ENCODE measurements at places on chromosomes 5 and 9.

GRCh38 chr5:124733329-124733650 is 13.1 kb downstream of the ZNF608 start:
- no peak for DNase-seq

DNA sequence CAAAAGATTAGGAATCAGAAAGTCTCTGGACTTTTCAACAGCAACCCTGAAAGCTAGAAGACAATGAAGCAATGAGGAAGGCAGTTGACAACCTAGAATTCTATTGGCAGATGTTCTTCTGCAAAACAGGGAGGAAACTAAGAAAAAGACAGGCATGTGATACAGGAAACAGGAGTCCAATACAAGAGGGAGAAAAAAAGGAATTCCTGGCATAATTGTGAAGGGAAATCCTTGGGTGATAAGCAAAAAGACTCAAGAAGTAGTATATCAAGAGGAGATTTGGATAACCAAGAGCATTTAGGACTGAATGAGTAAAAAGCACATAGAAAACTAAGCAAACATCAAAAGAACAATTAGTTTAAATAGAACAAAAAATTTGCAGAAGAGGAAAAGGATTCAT is 58.6 kb downstream of the LPAR1 start:
- DNase-seq, result no peak

DNA sequence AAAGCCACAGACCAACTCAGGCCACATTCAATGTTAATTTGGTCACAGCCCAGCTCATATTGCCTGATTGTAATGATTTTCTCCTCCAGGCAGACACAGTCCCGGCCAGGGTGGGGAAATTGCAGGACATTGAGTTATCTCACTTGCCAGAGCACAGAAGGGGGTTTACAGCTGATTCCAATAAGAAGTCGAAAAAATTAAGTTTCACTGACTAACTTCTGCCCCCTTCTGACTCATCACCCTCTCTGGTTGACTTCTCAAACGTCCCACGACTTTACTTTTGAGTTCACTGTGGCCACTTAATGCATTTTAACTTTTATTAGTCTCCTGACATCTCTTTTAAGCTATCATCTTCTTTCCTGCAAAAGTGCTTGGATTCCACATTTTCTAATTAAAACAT is 321.4 kb upstream of the WWC1 start:
- no peak for DNase-seq

GRCh38 chr5:28542987-28543386 is 1504.6 kb upstream of the CDH9 start:
- DNase-seq, result no peak

GRCh38 chr9:33082538-33083326 is 6.3 kb upstream of the SMU1 start:
- DNase-seq, result peak; percentile 66

DNA sequence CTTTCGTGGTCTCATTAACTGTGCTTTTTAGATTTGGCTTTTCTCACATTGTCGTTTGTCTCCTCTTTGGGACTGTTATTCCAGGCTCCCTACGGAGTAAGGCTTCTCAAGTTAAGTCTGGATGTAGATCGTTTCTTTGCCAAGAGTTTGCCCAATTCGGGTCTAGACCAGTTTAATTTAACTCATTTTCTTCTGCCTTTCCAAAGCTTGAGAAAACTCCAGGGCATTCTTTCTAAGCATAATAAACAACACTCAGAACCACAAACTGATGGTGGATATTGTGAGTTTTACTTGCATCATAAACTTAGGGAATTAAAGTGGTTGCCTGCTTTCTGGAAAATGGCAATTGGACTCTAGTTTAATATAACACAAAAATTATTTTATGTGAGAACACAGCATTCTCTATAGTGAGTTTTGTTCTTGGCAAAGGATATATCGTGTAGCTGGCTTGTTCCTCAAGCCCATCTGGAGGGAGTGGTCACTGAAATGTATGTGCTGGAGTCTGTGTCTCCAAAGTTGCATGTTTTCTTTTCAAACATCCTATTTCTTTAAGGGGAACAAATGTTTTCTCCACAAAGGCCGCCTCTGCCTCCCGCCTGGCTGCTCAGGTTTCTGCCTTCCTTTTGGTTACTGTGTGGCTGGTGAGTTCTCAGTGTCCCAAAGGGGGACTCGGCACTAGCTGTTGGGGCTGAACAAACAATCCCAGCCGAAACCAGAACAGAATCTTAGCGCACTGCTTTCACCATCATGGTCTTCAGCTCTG is 211.3 kb upstream of the FBN2 start:
- no peak for DNase-seq

DNA sequence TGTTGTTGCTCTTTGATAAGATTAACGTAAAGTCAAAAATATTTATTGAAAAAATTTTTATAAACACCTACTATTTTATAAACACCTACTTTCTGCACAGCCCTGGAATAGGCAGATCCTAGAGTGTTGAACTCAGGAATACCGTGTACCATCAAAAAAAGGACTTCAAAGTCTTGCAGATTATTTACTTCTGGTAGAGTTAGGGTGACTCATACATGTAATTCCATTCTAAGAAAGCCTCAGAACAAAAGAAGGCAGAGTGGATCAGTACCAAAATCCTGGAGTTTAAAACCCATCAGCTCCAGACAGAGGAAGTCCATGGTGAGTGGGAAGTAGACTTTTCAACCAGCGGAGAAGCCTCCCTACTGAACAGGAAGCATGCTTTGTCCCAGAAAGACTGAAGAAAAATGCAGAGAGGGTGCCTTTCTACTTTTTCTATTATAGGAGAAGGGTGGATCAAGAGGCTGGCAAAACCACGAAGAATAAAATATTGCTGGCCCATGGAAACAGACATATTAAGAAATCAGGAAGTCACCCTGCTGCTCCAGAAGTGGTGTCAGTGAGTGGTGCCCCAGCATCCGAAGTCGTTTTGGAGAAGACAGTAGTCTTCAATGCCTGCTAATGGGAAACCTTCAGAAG is 45.1 kb upstream of the DAB2 start:
- DNase-seq, result no peak

DNA sequence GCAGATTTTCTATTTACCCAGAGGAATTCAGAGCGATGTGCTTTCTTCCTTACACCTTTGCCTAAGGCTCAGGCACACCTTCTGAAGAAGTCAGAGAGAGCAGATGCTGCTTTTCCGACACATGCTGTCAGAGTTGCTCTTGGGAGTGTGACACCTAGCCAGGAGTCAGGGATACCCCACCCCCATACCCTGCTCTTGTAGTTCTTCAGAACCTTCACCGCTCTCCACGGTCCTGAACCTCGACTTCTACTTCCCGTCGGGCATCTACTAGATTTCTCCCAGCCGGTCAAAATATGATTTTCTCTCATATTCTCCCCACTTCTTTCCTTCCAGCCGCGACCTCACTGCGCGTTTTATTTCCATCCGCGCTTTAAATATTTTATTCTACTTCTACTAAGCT is 1.7 kb downstream of the GRIN3A start:
- no peak for DNase-seq

DNA sequence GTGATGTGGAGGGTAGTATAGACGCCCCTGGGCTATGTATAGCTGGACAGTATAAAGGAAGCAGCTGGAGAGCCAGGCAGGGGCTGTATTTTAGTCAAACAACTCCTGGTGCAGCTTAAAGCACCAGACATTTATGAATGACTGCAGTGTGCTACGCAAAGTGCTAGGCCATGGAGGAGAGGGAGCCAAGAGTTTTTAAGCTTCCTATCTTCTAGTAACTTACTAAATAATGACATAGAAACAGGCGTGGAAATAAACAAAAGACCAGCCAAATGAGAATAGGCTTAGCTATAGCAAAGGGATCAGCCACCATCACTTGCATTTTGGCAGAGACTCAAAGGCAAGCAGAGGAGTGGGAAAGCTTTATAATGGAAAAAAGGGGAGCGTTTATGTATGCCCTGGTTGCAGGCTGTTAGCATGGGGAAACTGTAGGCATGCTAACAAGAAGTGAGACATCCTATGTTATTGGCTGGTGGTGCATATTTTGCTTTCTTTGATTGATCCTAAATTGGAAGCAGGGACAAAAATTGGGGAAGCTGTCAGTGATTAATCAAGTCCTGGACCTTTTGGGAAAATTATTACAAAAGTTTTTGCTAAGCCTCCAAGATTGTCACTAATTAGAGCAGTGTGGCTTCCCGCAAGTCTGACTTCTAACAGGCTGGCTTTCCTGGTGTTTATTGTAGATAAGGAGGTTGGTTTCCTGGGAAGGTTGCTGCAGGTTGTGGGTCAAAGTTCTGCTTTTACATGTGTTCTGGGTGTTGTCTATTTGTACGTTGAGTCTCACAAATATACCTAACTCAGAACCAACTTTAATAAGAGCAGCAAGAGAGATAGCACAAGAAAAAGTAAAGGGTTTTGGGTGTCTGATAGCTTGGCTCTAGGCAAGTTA is 46.6 kb downstream of the RAB3C start:
- DNase-seq, result no peak

DNA sequence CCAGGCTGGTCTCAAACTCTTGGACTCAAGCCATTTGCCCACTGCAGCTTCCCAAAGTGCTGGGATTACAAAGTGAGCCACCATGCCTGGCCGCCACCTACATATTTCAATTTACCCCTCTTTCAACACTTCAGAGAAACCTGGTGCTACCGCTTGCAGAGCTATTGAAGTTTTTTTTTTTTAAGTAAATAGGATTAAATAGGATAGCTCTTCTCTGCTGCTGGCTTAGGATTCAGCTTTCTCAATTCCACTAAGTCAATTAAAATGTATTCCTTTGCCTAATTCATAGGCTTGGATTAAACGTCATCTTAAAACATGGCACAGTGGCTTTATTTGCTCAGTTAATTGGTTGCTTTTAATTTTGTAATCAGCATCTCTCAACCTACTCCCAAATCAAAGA is 41.0 kb downstream of the KIAA1191 start:
- DNase-seq, result no peak

DNA sequence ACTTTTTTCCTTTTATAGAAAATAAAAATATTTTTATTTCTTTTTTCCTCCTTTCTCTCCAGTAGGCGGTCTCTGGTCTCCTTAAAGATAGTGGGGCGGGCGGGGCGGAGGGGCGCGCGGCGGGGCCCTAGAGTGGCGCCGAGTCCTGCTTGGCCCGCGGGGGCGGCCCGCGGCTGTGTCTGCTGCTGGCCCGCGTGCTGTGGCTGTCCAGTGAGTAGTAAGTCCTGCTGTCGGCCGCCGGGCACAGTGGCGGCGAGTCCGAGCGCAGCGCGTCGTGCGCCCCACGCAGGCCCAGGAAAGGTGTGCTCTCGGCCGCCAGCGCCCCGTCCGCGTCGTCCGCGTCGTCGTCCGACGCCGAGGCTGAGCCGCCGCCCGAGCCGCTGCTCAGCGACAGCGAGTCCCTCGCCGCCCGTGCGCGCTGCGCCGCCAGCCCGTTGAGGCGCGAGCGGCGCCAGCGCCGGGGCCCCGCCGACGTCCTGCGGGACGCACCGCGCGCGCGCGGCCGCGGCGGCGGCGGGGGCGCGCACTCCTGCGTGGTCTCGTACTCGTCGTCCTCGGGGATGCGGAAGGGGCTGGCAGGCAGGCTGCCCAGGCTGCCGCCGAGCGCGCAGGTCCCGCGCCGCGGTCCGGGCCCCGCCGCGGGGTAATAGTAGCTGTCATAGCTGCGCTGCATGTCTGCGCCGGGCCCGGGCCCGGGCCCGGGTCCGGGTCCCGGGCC is 52.3 kb downstream of the PSD2 start:
- DNase-seq, result no peak

DNA sequence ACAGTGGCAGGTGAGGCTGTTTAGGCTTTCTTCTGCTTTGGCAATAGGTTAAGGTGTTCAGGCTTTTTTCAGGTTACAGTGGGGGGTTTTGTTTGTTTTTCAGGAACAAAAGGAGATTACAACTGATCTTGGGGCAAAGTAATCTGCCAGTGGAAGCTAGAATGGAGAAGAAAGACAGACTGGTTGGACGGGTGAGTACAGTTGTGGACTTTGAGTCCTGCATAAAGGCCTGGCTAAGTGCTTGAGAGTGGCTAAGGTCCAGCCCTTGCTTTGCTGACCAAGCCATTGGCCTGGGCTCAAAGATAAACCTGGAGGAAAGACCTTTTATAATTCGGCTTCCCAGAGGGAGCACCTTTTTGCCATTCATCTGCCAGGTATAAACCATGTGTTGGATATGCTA is 63.1 kb downstream of the MTMR12 start:
- DNase-seq, result no peak

DNA sequence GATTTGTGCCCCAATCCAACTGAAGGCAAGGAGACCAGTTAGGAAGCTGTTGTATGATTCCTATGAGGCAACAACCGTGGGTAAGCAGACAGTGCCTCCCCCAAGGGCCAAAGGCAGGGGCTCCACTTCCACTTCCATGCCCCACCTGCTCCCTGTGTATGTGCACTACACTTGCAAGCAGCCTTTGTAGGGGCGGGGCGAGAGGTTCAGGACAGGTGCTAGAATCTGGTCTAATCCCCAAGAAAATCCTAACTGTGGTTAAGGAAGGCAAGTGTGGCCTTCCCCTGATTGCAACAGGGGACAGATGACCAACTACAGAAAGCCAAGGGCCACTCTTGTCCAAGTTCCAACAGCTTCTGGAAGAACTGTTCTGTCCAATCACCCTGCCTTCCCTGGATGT is 41.7 kb downstream of the B4GALT1 start:
- DNase-seq, result no peak

DNA sequence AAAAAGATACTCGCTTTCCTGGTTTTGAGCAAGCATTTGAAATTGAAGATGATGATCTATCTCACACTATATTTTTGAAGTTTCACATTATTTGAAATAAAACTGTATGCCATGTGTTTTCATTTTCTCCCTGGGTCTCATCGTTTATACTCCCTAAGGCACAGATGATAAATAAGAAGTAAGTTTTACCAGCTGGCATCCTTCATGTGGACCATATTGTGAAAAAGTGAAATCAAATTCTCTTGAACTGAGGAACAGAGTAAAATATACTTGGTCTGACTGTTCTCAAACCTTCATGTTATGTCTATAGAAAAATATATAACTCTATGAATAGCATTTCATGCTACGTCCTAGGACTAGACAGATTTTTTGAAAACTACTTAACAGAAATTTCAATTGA is 1600.9 kb upstream of the C9orf72 start:
- DNase-seq, result no peak

DNA sequence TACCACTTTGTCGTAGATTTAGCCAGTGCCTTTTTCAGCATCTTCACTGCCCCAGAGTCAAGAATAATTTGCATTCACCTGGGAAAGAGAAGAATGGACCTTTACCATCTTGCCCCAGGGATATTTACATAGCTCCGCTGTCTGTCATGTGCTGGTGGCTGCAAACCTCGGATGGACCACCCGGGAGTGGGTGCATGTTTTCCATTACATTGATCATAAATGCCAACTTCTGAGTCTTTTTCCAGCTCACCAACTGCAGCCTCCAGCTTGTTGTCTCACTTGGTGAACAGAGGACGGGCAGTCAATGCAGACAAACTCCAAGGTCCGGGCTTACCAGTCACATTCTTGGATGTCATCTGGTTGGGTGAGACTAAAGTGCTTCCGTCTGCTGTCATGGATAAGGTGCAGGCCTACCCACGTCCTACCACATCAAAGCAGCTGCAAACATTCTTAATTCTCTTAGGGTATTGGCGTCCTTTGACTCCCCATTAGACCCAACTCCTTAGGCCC is 155.8 kb upstream of the APC start:
- no peak for DNase-seq

- no peak for DNase-seq
These were observed 126.1 kb upstream of the IFNE start for GRCh38 chr9:21608200-21608599.

- DNase-seq, result no peak
These were observed 1.7 kb downstream of the EPB41L4B start for GRCh38 chr9:109319017-109319625.

GRCh38 chr9:112485574-112485973 is 1.1 kb upstream of the KIAA1958 start:
- no peak for DNase-seq

GRCh38 chr9:129864991-129865647 is 29.9 kb downstream of the USP20 start:
- DNase-seq, result no peak

- DNase-seq, result no peak
These were observed 151.8 kb downstream of the OLFM1 start for GRCh38 chr9:135239100-135239768.

Measured in cerebellar nuclear complex (tissue), 1 donor.